Cardiac muscle cell (in vitro differentiated cells and primary cell): ENCODE measurements at places on chromosomes 5 and 9.

DNA sequence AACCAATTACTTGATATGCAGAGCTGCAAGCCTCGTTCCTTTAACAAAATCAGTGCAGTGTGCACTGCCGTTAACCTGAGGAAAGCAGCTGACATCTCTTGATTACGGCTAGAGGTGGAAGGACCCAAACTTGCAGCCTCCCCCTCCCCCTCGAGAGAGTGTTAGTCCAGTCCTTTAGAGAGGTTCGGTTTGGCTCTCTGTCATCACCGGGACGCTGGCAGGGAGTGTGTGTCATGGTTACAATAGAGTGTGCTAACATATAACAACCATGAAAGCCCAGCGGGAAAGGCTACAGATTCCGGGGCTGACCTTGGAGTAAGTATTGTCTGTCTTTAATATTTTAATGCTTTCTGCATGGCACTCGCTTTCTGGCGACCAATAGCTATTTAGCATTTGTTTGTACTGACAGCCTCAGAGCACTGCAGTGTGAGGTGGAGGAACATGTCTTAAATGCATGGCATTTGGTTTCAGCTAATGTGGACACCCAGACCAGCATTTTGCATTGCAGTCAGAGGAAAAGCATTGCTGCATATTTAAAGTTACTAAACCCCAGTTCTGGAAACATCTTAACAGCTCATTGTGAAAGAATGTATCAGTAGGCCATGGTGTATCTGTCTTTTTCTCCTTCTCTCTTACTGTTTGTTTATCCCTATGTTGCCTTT is 237.5 kb downstream of the CD180 start:
- H3K27ac ChIP-seq: peak overlapping the region; percentile 93
- H3K36me3 ChIP-seq: no peaks in the 10 kb centered on the region
- DNase-seq: peak; percentile 79

DNA sequence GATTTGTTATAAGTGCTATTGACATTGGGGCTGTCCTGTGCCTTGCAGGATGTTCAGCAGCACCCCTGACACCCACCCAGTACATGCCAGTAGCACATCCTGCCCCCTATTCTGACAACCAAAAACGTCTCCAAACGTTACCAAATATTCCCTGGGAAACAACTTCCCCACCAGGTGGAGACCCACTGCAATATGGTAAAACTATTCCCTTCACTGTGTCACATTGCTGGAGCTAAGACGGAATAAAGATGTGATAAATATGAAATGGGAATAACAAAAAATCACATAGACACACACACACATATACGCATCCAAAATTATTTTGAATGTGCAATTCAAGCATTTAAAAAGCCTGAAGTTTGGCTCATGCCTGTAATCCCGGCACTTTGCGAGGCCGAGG is 874.3 kb upstream of the DMAC1 start:
- no peak overlapping the region for H3K4me3 ChIP-seq
- H3K4me1 ChIP-seq: peaks cover 50% of the 10 kb centered on the region
- H3K27me3 ChIP-seq: no peaks in the 10 kb centered on the region
- H3K27ac ChIP-seq: no peak overlapping the region
- no peaks in the 10 kb centered on the region for H3K36me3 ChIP-seq
- no peak for DNase-seq

DNA sequence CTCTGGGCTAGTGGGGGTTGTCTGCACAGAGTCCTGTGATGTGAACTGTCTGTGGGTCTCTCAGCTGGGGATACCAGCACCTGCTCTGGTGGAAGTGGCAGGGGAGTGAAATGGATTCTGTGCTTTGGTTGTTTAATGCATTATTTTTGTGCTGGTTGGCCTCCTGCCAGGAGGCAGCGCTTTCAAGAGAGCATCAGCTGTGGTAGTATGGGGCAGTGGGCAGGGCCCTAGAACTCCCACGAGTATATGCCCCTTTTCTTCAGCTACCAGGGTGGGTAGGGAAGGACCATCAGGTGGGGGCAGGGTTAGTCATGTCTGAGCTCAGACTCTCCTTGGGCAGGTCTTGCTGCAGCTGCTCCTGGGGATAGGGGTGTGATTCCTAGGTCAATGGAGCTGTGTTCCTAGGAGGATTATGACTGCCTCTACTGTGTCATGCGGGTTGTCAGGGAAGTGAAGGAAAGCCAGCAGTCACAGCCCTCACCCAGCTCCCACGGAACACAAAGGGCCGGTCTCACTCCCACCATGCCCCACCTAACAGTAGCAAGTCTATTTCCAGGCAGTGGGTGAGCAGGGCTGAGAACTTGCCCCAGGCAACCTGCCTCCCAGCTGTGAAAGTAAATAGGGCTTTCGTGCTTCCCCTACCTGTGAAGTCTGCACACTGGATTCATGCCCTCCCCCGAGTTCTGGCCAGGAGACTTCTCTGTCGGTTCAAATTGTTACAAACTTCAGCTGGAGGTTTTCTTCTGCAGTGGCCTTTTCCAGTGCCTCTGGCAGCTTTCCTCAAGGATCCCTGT is 25.7 kb upstream of the FAM81B start:
- H3K27me3 ChIP-seq: no peaks in the 10 kb centered on the region
- no peak overlapping the region for H3K27ac ChIP-seq
- H3K4me3 ChIP-seq: no peak overlapping the region
- no peaks in the 10 kb centered on the region for H3K4me1 ChIP-seq
- H3K36me3 ChIP-seq: no peaks in the 10 kb centered on the region

DNA sequence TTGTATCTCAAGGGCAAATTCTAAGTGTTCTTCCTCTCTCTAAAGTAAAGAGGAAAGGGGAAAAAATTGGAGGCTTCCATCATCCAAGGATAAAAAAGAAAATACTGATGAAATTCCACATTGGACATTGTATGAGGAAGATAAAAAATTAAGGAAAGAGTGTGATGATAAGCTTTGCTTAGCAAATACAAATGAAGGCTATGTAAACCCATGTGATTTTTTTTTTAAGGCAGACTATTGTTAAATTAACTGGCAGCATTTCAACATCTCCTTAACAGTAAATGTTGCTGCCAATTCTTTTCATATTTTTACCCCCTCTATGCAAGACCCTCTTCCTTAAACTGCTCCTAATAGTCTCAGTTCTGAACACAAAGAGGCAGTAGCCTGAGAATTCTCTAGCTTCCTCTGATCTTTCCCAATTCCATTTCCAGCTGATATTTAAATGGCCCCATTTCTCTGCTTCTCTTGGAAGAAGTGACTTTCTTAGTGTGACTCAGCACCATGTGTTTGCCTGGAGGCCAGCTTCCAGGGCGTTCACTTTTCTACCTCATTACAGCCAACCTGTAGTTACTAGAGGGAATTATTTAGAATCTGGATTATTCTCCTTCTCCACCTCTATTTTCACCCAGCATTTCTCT is 159.7 kb downstream of the TLE1 start:
- no peak overlapping the region for H3K27ac ChIP-seq
- DNase-seq: no peak
- no peaks in the 10 kb centered on the region for H3K36me3 ChIP-seq
- H3K4me3 ChIP-seq: no peak overlapping the region

- no peak for DNase-seq
- H3K4me1 ChIP-seq: peaks cover 5% of the 10 kb centered on the region
- H3K36me3 ChIP-seq: peaks cover under 1% of the 10 kb centered on the region
These were observed 215.4 kb downstream of the TRIO start for GRCh38 chr5:14358536-14358935.

- peaks cover 71% of the 10 kb centered on the region for H3K36me3 ChIP-seq
- DNase-seq: peak; percentile 23
- H3K27ac ChIP-seq: no peak overlapping the region
- H3K4me1 ChIP-seq: no peaks in the 10 kb centered on the region
- no peak overlapping the region for H3K4me3 ChIP-seq
- H3K27me3 ChIP-seq: no peaks in the 10 kb centered on the region
These were observed 30.2 kb downstream of the SREK1 start for GRCh38 chr5:66174338-66174737.

DNA sequence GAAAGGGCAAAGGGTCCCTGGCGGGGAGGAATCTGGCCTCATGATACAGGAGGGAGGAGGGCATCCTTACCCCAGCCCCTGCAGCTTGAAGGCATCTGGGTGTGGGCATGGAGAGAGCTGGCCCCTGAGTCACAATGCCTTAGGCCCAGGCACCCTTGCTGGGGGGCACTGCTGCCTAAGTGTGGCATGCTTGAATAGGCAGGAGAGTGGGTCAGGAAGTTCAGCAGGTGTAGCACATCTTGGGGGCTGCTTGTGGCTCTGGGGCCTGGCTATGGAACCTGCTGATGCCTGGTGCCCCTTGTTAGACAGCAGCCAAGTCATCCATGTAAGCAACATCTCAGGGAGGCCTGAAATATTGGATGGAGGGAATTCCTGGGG is 63.1 kb downstream of the HSPA4 start:
- no peak overlapping the region for H3K4me3 ChIP-seq
- H3K36me3 ChIP-seq: no peaks in the 10 kb centered on the region
- no peaks in the 10 kb centered on the region for H3K27me3 ChIP-seq
- H3K27ac ChIP-seq: no peak overlapping the region

DNA sequence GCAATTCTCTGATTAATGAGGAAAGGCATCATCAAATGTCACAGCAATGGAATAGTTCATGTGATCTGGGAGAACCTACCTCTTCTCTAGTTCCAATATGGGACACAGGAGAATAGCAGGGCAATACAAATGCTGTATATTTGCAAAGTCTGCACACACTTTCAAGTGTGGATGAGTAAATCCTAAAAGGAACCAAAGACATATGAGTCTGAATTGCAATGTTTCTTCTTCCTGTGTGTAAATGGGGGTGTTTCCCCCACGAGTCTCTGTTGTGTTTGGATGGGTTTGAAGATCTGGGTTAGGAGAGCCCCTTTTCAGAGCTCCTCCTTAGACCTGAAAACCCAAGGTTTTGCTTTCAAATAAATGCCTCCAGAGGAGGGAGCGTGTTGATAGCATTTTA is 26.9 kb downstream of the SLC46A2 start:
- H3K36me3 ChIP-seq: no peaks in the 10 kb centered on the region
- no peak overlapping the region for H3K27ac ChIP-seq
- no peak for DNase-seq
- H3K4me3 ChIP-seq: no peak overlapping the region
- no peaks in the 10 kb centered on the region for H3K27me3 ChIP-seq

- no peaks in the 10 kb centered on the region for H3K36me3 ChIP-seq
- no peak overlapping the region for H3K27ac ChIP-seq
- DNase-seq: no peak
These were observed 34.1 kb upstream of the NR4A3 start for GRCh38 chr9:99787556-99787955.

DNA sequence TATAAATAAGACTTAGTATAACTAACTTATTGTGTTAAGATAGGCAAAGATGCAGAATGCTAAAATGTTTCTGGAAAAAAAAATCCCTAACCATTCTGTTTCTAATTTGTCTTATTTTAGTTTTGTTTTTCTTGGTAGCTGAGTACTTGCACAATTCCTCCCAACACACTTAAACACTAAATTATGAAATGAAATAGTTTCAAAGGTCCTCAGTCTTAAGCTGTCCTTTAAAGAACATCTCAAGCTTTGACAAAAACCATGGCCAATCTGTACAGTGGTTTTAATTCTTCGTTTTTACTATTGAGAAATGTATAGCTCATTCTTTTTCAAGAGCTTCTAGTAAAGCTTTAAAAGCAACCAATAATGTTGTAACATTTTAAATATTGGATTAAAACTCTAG is 171.5 kb downstream of the EDIL3 start:
- H3K27ac ChIP-seq: no peak overlapping the region
- H3K4me3 ChIP-seq: no peak overlapping the region
- H3K36me3 ChIP-seq: no peaks in the 10 kb centered on the region

- no peak for DNase-seq
- no peaks in the 10 kb centered on the region for H3K36me3 ChIP-seq
- no peak overlapping the region for H3K4me3 ChIP-seq
- H3K27ac ChIP-seq: no peak overlapping the region
- no peaks in the 10 kb centered on the region for H3K4me1 ChIP-seq
These were observed 30.0 kb upstream of the GSN start for GRCh38 chr9:121237916-121238315.

GRCh38 chr9:124357721-124358361 is 57.4 kb downstream of the PSMB7 start:
- H3K4me3 ChIP-seq: no peak overlapping the region
- H3K36me3 ChIP-seq: peaks cover 7% of the 10 kb centered on the region
- H3K27me3 ChIP-seq: no peaks in the 10 kb centered on the region
- H3K4me1 ChIP-seq: peaks cover 6% of the 10 kb centered on the region
- no peak overlapping the region for H3K27ac ChIP-seq

DNA sequence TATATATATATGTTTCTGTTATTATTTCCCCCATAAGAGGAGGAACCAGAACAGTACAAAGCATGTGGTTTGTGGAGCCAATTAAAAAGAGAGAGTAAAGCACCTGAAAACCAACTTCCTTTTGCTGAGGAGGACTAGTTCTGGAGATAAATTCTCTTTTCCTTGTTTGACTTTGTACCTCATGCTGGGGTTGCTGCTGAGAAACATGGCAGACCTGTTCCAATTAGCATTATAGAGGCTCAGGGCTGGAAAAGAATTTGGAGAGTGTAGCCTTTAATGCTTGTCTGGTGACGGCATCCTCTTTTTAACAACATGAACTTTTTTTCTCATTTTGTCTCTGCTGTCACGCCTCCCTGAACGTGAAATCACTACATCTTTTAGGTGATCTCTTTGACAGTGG is 32.8 kb upstream of the NMUR2 start:
- DNase-seq: no peak
- no peak overlapping the region for H3K27ac ChIP-seq
- peaks cover 10% of the 10 kb centered on the region for H3K4me1 ChIP-seq
- H3K27me3 ChIP-seq: no peaks in the 10 kb centered on the region
- H3K36me3 ChIP-seq: no peaks in the 10 kb centered on the region

GRCh38 chr5:5857396-5857795 is 434.9 kb downstream of the ICE1 start:
- no peak overlapping the region for H3K4me3 ChIP-seq
- H3K4me1 ChIP-seq: no peaks in the 10 kb centered on the region
- no peak for DNase-seq
- no peaks in the 10 kb centered on the region for H3K27me3 ChIP-seq
- no peaks in the 10 kb centered on the region for H3K36me3 ChIP-seq

DNA sequence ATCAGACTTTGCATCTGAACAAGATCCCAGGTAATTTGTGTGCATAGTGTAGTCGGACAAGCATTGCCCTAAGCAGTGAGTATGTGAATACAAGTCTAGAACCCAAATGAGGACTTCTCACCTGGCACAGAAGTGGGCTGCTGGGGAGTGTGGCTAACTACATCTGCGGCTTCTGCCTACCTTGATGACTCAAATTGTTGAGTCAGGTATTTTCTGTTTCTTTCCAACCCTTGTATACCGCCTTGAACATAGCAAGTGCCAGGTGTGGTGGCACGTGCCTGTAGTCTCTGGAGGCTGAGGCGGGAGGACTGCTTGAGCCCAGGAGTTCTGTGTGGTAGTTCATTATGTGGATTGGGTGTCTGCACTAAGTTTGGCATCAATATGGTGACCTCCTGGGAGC is 7.9 kb upstream of the JADE2 start:
- H3K4me1 ChIP-seq: peaks cover 2% of the 10 kb centered on the region
- no peak for DNase-seq
- no peaks in the 10 kb centered on the region for H3K36me3 ChIP-seq
- H3K4me3 ChIP-seq: no peak overlapping the region

GRCh38 chr5:82057051-82057450 is 85.2 kb downstream of the ATG10 start:
- no peak overlapping the region for H3K27ac ChIP-seq
- H3K27me3 ChIP-seq: no peaks in the 10 kb centered on the region
- no peaks in the 10 kb centered on the region for H3K36me3 ChIP-seq
- H3K4me1 ChIP-seq: peaks cover 1% of the 10 kb centered on the region
- no peak for DNase-seq

GRCh38 chr9:123922911-123923310 is 7.0 kb downstream of the DENND1A start:
- H3K27ac ChIP-seq: no peak overlapping the region
- DNase-seq: no peak
- no peak overlapping the region for H3K4me3 ChIP-seq
- H3K4me1 ChIP-seq: no peaks in the 10 kb centered on the region
- H3K36me3 ChIP-seq: no peaks in the 10 kb centered on the region
- no peaks in the 10 kb centered on the region for H3K27me3 ChIP-seq
